ENCODE measurements at places on chromosomes 6 and 20.

DNA sequence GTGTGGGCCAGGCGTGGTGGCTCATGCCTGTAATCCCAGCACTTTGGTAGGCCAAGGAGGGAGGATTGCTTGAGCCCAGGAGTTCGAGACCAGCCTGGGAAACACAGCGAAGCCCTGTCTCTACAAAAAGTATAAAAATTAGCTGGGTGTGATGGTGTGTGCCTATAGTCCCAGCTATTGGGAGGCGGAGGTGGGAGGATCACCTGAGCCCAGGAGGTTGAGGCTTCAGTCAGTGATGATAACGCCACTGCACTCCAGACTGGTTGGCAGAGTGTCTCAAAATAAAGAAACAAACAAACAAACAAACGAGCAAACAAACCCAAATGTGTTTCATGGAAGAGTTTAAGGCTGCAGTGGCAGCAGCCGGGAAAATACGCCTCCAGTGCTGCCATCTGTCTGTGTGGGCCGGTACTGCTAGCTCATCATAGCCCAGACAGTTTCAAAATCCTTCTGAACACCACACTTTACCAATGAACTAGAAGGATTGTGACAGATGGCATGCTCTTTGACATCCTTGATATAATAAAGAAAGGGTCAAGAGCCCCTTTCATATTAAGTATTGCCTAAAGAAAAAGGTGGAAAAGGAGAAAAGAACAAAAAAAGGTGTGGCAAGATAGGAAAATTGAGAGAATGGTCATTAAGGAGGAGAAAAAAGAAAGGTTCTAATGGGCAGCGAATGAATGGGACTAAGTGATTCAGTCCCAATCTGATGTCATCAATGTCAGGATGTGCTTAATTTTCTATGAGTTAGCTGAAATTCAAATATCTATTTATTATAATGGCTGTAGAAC is 298.6 kb downstream of the SYNE1 start:
- DNase-seq: peak; percentile 8

GRCh38 chr20:22428051-22428450 is 156.3 kb downstream of the FOXA2 start:
- no peak for DNase-seq

DNA sequence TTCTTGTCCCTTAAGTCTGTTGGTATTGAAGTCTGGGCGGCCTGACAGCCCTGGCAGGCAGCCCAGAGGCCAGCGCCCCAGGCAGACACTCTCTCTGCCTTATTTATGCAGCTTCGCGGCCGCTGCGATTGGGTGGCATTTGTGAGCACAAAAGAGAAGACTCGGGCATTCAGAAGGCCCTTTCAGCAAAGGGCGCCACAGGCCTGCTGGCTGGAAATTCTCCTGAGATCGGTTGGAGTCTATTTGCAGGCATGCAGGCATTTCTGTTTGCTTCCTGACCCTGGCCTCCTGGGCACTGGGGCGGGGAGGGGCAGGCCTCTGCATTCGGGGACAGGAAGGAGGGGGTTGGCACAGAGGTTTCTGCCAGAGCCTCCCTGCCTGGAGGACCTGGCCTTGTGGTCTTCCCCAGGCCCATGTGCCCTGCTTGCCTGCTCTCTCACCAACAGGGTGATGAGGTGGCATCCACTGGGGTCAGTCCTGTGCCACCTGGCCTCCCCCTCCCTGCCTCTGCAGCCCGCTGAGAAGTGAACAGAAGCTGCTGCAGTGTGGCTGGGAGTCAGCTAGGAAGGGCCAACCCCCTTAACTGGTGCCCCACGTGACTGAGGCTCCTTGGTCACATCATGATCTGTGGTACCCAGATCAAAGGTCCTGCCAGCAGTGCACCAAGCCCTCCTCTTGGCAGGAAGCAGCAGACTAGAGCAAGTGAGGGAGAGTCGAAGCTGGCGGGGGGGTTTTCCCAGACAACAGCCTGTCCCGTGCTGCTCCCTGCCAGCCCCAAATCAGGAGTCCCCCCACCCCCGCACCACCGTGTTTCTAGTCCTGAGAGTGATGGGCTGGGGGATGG is 16.6 kb upstream of the CCDC167 start:
- DNase-seq: peak; percentile 48

DNA sequence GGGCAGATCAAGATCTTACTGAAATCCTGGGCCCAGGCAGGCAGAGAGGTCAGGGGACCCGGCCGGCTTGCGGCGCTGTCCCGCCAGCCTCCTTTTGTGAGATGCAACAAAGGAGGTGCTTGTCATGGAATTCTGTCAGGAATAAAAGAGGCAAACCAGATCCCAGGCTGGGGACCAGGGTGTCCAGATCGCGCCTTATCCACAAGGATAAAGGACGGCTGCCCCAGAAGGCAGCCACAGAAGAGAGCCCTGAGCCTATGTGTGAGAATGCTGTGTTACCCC is 42.6 kb upstream of the CDH22 start:
- no peak for DNase-seq

DNA sequence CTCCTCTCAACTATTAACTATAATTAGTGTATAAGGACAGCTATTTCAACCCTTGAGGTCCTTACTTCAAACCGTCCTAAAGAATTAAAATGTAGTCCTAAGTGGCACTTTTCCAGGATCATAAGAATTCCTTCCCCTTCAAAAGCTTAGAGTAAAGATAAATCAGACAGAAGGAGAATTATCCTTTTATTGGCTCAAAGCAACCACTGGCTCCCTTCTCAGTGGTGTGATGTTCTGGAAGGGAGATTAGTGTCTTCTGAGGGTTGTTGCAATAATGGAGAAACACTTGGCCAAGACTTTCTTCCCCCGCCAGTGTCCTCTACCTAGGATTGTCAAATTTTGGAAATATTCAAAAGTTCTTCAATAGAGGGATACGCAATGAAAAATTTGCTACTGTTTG is 89.1 kb upstream of the PLEKHG1 start:
- DNase-seq: no peak

- DNase-seq: no peak
Measured at GRCh38 chr6:85453490-85453889, 3.6 kb downstream of the NT5E start.

GRCh38 chr20:1338096-1338495 is 9.2 kb upstream of the SDCBP2 start:
- DNase-seq: no peak

GRCh38 chr20:10935658-10936402 is 262.0 kb upstream of the JAG1 start:
- DNase-seq: no peak

DNA sequence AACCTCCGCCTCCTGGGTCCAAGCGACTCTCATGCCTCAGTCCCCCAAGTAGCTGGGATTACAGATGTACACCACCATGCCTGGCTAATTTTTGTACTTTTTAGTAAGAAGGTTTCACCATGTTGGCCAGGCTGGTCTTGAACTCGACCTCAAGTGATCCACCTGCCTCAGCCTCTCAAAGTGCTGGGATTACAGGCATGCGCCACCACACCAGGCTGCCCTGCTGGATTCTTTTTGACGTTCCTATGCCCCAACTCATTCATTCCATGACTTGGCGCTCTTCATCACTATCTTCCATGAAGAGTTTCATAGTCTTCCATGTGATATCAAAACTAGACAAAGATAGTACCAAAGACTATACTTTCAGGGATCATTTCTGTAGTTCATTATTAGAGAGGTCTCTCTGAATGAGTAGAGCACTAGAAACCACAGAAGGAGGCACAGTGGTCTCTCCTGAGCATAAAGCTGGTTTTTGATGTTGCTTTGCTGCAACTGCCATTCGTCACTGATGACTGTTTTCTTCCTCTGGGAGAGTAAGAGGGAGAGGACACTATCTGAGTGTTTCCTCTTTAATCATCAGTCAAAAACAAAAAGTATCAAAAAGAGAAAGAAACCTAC is 23.5 kb downstream of the DNAAF9 start:
- no peak for DNase-seq

- no peak for DNase-seq
Measured at GRCh38 chr6:168734523-168734922, 293.5 kb downstream of the SMOC2 start.

GRCh38 chr6:12811519-12811918 is 95.0 kb downstream of the PHACTR1 start:
- no peak for DNase-seq

DNA sequence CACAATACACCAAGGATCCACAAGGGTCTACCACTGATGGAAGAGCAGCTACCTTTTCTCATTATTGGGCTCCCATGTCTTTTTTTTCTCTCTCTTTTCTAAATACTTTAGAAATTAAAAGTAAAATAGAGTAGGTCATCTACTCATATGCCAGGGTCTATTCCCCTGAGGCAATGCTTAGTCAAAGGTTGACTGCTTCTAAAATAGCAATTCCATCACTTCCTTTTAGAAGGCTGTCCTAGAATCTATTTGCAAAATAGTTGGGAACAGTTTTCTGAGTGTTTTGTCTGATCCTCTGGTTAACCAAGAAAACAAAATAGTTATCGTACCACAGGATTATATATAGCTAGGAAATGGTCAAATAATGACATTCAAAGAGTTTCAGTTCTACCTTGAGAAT is 174.1 kb downstream of the COL21A1 start:
- no peak for DNase-seq

GRCh38 chr6:161908872-161909271 is 635.0 kb upstream of the AGPAT4 start:
- DNase-seq: no peak

DNA sequence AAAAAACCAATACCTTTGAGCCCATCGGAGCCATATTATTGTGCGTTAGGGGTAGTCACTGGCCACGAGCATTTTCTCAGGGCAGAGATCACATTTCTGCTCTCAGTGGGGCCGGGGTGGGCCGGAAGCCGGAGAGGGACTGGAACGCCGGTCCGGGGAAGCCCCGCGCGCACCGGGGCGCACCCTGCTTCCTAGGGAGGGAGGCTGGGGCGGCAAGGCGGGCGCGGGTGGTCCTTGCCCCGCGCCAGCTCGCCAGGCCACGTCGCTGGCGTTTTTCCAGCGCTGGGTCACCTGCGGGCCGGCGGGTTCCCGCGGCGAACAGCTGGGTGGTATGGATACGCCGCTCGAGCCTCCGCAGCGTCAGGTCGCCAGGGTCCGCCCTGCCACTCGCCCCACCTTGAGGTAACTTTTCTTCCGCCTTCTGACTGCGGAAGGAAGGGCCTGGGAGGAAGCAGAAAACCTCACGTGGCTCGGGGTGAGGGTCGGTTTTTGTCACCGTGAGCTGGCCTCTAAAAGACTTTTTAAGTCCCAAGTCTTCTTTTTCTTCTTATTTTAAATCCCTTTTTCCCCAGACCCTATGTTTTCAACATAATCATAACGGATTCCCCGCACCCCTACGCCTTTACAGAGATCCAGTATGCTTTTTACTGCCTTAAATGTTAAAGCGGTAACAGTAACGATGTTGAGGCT is 2.7 kb upstream of the EEF1A1 start:
- DNase-seq: peak; percentile 58

DNA sequence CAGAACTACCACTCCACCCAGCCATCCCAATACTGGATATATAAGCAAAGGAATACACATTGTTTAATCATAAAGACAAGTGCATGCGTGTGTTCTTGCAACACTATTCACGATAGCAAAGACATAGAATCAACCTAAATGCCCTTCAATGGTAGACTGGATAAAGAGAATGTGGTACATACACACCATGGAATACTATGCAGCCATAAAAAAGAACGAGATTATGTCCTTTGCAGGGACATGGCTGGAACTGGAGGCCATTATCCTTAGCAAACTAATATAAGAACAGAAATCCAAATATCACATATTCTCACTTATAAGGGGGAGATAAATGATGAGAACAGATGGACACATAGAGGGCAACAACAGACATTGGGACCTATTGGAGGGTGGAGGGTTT is 156.6 kb downstream of the LRRC1 start:
- DNase-seq: no peak

GRCh38 chr6:74282143-74282689 is 586.2 kb downstream of the CD109 start:
- no peak for DNase-seq

GRCh38 chr20:51535674-51536073 is 6.8 kb downstream of the NFATC2 start:
- DNase-seq: no peak

- no peak for DNase-seq
Measured at GRCh38 chr6:22673474-22673873, 104.1 kb downstream of the HDGFL1 start.

- DNase-seq: no peak
Measured at GRCh38 chr6:11217360-11218101, 14.9 kb downstream of the NEDD9 start.

GRCh38 chr6:21772477-21772876 is 178.9 kb downstream of the SOX4 start:
- DNase-seq: no peak
